ENCODE measurements at places on chromosomes 4 and X.

DNA sequence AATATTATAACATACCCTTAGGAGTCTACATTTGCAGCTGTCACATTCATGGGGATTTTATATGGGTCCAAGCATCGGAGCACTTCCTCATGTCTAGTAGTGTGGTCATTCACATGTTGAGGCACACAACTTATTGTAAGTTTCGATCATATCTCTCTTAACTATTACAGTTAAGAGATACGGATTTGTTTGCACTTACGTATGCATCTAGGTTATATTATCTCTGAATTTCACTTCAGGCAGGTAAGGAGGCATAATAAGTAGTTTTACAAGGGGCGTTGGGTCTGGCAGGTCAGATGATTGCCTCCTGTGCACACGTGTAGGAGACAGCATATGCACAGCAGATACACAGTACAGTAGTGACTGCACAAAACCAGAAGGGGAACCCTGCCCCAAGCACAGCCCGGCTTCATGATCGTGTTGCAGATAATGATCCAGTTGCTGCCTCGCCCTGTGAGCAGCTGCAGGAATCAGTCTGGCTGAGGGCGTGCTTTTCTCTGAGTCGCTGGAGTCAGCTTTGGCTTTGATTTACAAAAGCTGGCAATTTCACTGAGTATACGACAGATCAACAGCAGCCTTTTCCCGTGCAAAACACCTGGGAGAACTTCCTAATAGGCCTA lies 302.9 kb upstream of the GATB start:
- DNase-seq, result no peak

GRCh38 chr4:80045786-80046185 lies 27.2 kb downstream of the ANTXR2 start:
- DNase-seq, result no peak

- no peak for DNase-seq
These were observed 99.4 kb downstream of the SYNPO2 start for GRCh38 chr4:118987959-118988634.

DNA sequence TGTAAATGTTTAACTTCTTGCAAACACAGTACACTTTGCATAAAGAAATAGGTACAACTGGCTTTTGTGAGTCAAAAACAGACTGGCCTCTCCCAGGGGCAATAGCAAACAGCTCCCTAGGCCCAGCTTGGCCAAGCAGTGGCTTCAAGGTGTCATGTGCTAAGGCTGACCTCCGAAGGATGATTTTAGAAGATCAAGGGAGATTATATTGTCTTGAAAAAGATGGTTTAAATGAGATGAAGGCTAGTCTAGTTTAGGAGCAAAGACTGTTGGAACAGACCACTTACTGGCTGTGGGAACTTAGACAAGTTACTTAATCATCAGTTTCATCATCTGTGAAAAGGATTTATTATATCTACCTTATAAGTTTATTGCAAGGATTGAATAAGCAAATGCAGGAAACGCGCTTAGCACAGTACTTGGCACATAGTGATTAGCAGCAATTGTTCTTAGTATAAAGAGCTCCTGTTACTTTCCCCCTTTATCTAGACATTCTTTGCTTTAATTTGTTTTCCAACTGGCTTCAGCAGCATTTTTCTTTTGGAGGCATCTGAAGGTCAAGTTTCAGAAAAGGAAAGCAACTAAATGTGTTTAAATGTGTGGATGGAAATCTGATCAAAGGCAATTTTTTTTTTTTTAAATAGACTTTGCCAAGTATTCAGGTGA lies 17.2 kb downstream of the ANXA3 start:
- no peak for DNase-seq

GRCh38 chr4:69764311-69764710 lies 3.9 kb upstream of the SULT1B1 start:
- no peak for DNase-seq

DNA sequence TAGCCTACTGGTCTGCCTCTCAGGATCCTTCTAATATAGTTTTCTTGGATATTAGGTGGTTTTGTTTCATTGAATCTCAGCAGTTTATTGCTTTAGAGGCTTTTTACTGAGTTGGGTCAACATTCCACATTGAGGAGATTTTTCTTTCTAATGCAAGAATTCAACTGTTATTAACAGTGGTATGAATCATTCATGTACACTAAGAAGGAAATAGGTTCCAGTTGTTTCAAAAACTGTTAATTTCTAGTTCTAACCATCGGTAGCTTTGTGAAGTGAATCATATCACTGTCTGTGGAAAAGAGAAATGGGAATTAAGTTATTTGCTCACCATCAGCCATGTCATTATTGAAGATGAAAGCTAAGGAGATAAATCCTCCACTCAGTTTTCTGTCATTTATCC lies 331.5 kb downstream of the RPA4 start:
- DNase-seq, result no peak

DNA sequence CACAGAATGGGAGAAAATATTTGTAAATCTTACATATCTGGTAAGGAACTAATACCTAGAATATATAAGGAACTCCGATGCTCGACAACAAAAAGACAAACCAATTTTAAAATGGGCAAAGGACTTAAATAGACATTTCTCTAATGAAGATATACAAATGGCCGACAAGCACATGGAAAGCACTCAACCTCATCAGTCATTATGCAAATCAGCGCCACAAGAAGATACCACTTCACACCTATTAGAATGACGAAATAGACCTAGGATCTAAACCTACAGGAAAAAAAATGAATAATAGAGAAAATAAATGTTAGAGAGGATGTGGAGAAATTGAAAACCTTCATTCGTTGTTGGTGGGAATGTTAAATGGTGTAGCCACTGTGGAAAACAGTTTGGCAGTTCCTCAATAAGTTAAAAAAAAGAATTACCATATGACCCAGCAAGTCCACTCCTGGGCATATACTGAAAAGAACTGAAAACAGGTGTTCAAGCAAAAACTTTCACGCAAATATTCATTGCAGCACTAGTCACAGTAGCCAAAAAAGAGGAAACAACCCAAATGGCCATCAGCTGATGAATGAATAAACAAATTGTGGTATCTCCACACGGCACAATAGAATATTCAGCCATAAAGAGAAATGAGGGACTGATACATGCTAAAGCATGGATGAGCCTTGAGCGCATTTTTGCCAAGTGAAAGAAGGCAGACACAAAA lies 57.3 kb upstream of the WDR19 start:
- DNase-seq, result no peak

DNA sequence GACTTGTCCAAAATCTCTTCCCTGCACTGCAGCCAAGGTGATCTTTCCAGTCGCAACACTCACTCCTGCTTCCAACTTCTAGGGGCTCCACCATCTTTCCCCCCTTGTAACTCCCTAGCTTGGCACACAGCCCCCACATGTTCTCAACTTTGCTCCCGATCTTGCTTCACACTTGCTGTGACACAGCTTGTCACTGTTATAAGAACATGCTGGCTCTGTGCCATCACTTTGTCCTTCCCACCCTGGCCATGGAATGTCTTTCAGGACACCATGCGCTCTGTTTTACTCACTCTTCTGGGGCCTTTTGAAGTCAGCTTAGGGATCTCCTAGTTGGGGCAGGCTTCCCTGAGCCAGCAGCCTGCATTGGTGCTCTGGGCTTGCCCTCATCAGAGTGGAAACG lies 2.5 kb downstream of the NSDHL start:
- no peak for DNase-seq

DNA sequence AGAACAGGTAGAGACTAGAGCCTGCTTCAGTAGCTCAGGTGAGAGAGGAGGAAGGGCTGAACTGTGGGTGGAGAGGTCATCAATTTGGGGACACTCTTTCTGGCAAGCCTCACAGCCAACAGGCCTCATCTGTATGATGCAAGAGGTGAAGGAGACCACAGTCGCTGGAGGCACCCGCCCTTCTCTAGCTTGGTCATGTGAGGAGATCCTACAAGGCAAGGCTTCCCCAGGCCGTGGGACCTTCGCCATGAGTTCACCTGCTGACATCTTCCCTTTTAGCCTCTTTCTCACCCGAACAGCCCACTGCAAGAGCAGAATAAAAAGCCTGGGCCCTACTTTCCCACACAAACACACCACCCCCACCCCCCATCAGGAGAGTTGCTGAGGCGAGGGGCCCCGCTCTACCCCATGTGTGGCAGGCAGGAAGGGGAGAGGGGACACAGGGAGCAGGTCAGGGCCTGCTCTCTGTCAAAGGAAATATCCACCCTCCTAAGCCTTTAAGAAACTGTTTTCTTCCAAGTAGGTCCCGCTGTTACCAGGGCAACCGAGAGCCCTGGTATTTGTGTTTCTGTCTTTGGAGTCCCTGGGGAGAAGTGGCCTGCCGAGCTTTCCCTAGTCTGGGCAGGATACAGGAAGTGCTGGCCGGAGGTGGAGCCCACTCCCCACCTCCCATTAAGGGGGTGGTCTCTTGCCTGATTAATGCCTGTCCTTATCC lies 8.1 kb downstream of the RTL5 start:
- DNase-seq, result no peak

- no peak for DNase-seq
These were observed 20.1 kb downstream of the LYAR start for GRCh38 chr4:4269856-4270255.

DNA sequence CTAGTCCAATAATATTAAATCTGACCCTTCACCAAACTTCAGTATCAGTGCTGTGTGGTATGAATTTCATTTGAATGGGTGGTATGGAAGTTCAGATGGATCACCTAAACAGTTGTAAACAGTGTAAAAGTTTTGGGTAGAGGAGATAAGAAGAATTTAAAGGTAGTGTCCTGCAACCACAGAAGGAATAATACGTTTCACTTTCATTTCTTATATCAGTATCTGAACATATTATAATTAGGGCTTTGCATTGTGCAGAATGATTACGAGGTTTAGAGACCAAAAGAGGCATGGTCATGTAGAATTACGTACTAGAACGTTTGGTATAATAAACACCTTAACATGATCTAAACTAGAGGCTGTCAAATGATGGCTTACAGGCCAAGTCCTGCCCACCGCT lies 116.1 kb downstream of the PDLIM5 start:
- DNase-seq, result no peak

DNA sequence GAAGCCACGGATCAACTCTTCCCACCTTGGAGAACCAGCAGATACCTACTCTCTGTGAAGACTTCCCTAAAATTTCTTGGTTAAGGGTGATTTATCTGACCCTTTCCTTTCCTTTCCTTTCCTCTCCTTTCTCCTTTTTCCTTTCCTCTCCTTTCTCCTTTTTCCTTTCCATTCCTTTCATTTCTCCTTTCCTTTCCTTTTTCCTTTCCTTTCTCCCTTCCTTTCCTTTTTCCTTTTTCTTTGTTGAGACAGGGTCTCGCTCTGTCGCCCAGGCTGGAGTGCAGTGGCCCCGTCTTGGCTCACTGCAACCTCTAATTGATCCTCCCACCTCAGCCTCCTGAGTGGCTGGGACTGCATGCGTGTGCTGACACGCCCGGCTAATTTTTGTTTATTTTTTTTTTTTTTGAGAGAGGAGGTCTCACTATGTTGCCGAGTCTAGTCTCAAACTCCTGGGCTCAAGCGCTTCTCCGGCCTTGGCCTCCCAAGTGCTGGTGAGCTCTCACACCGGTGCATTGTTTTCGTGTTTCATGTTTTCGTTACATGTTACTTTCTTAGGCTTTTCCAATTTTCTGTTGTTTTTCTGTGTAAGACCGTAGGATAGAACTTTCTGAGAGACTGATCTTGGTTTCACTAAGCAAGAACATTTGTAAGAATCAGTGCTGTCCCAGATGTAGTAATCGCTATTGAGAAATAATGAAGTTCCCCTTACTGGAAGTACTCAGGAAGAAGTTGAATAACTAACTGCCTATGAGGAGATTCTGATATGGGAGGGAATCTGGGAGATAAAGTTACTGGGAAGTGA lies 2.0 kb downstream of the TMEM165 start:
- no peak for DNase-seq

GRCh38 chr4:145819853-145820181 lies 118.8 kb downstream of the ZNF827 start:
- DNase-seq, result no peak
